MCF 10A (cell line): ENCODE measurements at places on chromosomes 4 and X. TPM values are rescaled to one million over a fixed set of nuclear protein-coding genes. Genes with fewer than 3 reads are reported as not detected.
A peak's percentile ranks its signal among the peaks of the same experiment; 100 is the strongest.

GRCh38 chr4:108398316-108398715 lies 222.1 kb upstream of the RPL34 start:
- no peak for DNase-seq

DNA sequence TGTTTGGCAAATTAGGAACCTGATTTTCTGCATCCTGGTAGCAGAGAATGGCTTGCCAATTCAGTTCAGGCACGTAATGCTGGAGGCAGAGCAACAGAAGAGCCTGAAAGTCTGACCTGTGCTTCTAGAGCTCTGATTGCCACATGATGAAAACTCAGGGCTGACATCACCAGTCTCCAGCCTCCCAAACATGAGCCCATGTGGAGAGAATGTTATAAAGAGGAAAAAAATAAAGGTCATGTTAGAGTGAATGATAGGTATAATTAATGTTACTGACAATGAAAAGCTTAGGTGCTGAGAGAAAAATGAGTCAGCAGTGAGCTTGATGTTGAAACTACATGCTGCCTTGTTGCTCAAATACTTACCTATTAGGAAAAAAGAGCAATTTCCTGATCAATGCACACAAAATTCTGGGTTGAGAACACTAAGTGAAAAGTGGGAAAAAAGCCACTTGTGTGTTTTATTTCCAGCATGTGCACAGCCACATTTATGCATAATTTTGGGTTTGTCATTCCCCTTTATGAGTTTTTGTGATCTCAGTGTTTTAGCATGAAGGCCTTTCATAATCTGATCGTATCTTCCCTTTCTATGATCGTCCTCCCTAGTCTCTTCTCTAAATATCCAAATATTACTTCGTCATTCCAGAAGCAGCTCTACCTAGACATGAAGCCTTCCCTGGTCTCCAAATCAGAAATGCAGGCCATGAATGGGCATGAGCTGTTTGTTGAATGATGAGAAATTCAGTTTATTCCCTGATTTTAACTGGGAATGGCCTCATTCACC lies 113.3 kb upstream of the CPEB2 start:
- DNase-seq = peak; percentile 60

DNA sequence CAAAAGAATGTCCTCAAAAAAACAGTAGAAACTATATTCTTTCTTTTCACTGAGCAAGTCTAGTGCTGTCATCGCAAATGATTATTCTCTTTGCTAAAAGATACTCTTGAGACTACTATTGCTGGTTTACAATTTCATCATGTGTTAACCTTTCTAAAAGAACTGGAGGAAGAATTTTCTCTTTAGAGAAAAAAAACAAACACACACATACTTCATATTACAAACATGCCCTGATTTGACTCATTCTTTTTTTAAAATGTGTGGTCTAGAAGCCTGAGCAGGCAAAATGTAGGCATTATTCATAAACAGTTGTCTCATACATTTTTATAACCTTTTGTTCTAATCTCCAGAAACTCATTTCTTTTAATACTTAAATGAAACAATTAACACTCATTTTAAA lies 60.6 kb upstream of the FAT4 start:
- DNase-seq = no peak

GRCh38 chr4:7812231-7812857 lies 127.3 kb downstream of the AFAP1 start:
- DNase-seq = no peak

DNA sequence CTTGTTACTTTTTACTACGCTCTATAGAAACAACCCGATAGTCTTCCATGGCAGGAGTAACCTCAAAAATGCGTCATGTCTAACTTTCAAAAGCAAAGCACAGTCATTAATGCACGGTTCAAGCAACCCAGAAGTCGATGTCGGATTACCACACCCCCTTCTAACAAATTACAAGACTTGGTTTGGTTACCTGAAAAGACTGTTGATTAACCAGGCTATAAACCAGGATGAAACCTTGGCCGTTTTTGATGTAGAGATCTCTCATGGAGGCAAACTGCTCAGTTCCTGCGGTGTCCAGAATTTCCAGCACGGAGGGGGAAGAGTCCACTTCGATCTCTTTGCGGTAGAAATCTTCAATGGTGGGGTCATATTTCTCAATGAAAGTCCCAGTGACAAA lies 2.4 kb downstream of the RAP2C start:
- peak; percentile 41 for DNase-seq

- DNase-seq = no peak
Observed at GRCh38 chr4:81508411-81509185, 36.9 kb upstream of the RASGEF1B start.

DNA sequence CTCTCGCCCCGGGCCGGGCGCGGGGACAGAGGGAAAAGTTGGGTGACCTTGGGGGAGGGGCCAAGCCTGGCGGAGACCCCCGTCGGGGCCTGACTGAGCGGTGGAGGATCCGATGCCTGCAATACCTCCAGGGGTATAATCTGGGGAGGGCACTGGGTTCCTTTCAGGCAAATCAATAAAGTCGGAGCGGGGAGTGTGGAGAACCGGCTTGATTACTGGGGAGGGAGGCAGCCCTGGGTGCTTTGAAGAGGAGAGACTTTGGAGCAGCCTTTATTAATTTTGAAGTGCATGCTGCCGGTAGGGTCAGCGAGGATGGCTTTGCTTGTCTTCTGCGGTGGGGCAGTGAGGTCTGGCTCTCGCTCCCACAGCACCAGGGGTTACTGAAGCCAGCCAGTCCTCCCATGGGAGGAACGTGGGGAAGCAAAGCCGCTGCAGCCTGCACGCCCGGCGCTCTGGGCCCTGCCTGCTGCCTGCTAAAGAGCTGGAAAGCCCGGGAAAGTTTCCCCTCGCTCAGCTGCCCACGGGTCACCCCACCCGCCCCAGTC lies 403 bp upstream of the LGI2 start:
- no peak for DNase-seq

DNA sequence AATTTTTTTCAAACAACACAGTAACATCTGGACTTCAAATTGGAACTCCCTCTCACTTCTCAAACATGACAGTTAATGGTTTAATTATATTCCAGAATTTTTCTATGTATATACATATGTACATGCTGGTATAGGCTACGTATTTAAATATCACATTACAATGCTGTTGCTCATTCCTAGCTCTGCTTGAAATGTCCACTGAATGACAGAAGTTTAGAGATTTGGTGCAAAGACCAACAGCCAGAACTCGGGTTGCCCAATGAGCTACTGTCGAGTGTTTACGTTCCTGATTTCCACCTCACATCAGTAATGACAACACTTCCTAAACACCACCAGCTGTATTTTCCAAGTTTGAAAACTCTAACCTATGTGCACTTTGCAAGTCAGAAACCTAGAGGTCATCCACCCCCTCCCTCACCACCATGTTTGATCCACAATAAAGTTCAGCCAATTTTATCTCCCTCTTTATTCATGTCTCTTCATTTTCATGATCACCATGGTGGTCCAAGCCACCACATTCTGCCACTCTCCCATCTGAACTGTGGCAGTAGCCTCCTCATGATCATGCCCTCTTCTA lies 49.3 kb upstream of the RPL34 start:
- peak; percentile 29 for DNase-seq

ASB11 gene
- not detected in 2 replicates for total RNA-seq

GRCh38 chr4:97504713-97505112 lies 638.6 kb downstream of the STPG2 start:
- no peak for DNase-seq

GRCh38 chr4:184403384-184403781 lies 71.0 kb downstream of the IRF2 start:
- no peak for DNase-seq

- DNase-seq = no peak
Observed at GRCh38 chrX:8737883-8738282, 5.9 kb upstream of the ANOS1 start.

CXCL11 gene
- not detected in 2 replicates for total RNA-seq

XG gene
- not detected in 2 replicates for total RNA-seq
